K562 (cell line): ENCODE measurements at places on chromosomes 13 and 19.

DNA sequence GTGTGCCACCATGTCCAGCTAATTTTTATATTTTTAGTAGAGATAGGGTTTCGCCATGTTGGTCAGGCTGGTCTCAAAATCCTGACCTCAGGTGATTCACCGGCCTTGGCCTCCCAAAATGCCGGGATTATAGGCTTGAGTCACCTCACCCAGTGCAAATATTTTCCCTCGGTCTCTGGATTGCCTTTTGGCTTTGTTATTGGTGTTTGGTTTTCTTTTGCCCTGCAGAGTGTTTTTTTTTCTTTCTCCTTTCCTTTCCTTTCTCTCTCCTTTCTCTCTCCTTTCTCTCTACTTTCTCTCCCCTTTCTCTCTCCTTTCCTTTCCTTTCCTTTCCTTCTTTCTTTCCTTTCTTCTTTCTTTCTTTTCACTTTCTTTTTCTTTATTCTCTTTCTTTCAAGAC, 33.2 kb downstream of the KDM4B start:
- H3K4me3 ChIP-seq = no peak overlapping the region
- peaks cover 23% of the 10 kb centered on the region for H3K4me1 ChIP-seq
- peaks cover 4% of the 10 kb centered on the region; the same call in 2 of the 3 replicates for H3K36me3 ChIP-seq
- no peak for DNase-seq
- no peaks in the 10 kb centered on the region for H3K27me3 ChIP-seq

GRCh38 chr19:57103573-57104277, 16.1 kb upstream of the USP29 start:
- H3K27me3 ChIP-seq = no peaks in the 10 kb centered on the region
- no peak overlapping the region for H3K4me3 ChIP-seq
- H3K27ac ChIP-seq = no peak overlapping the region
- DNase-seq = peak; percentile 54
- no peaks in the 10 kb centered on the region for H3K4me1 ChIP-seq

GRCh38 chr19:15864824-15865223, 33.0 kb downstream of the CYP4F2 start:
- no peak overlapping the region for H3K27ac ChIP-seq
- H3K27me3 ChIP-seq = no peaks in the 10 kb centered on the region
- H3K4me3 ChIP-seq = no peak overlapping the region
- no peak for DNase-seq
- no peaks in the 10 kb centered on the region for H3K36me3 ChIP-seq

GRCh38 chr13:32432856-32433255, 4.9 kb upstream of the N4BP2L1 start:
- H3K27ac ChIP-seq = no peak overlapping the region
- H3K36me3 ChIP-seq = no peaks in the 10 kb centered on the region
- no peak overlapping the region for H3K4me3 ChIP-seq
- no peaks in the 10 kb centered on the region for H3K27me3 ChIP-seq

DNA sequence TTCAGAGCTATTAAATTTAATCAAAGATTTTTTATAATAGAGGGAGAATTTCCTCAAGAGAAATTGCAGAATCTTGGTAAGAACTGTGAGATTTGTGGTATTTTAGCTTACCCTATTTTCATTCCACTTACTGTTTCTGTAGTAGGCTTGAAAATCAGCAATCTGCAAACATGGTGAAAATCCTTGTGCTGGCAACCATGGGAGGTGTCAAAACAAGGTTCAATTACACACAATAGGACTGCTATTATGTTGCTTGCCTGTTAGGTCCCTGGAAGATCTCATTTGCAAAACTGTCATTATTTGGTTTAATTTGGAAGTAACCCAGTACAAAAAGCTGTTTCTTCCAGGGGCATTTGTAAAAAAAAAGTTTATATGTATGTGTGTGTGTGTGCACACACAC, 662.8 kb upstream of the SLITRK6 start:
- no peak overlapping the region for H3K27ac ChIP-seq
- no peak for DNase-seq
- H3K27me3 ChIP-seq = no peaks in the 10 kb centered on the region
- H3K4me3 ChIP-seq = no peak overlapping the region
